CD4-positive, alpha-beta T cell treated with Interleukin-4 for 4 hours (primary cell): ENCODE measurements at places on chromosomes 11 and 22.

DNA sequence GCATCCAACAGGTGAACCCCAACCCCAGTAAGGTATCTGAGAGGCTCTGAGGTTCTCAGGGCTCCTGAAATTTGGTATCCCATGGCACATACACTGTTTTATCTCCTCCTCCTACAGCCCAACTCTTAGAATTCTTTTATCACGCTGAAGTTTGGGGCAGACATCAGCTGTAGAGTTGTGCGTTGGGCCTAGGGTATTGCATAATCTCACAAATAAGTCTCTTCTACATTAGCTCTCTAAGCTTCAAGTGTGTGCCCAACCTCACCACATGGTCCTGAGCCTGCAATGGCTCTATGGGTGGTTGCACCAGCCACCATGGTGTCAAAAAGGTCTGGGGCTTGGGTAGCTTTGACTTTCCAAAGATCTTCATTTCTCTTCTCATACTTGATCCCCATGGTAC is 603.0 kb downstream of the BUD13 start:
- DNase-seq, result no peak

GRCh38 chr11:84413549-84413948 is 1127.4 kb upstream of the CCDC90B start:
- DNase-seq, result no peak

DNA sequence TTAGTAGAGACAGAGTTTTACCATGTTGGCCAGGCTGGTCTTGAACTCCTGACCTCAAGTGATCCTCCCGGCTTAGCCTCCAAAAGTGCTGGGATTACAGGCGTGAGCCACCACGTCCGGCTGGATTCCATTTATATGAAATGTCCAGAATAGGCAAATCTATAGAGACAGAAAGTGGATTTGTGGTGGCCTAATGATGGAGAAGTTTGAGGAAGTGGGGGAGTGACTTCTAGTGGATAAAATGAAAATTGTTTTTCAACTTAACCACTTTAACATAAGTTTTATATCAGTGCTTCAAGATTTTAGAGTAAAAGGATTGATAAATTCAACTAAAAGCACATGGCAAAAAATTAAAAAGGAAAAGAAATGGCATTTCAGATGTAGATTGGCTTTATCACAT is 66.2 kb downstream of the HIPK3 start:
- no peak for DNase-seq

- DNase-seq, result no peak
These were observed 64.7 kb upstream of the CTSC start for GRCh38 chr11:88402192-88402715.

GRCh38 chr22:30204742-30205111 is 41.8 kb downstream of the LIF start:
- no peak for DNase-seq

DNA sequence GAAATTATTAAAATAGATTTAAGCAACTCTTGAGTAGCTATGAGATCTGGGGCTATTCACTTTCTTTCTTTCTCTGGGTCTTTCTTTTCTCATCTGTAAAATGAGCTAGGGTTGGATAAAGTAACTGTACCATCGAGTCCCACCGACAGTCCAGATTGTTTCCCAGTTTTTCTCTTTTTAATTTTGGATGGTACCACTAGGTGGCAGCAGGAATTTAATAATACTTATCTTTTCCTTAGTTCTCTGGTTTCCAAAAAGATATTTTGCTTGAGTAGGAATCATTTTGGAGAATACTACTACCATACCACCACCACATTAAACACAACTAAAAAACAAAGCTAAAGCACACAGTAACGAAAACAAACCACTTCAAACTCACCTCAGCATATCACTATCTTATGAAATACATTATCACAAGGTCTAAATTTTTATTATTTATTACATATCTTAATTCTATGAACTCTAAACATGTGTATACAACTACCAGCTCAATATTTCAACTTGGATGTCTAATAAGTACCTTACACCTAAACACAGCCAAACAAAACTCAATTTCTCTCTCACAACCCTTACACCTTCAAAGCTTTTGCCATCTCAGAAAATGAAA is 584.0 kb downstream of the KCNA4 start:
- no peak for DNase-seq

GRCh38 chr11:13364388-13364787 is 86.8 kb downstream of the BMAL1 start:
- DNase-seq, result no peak

- DNase-seq, result no peak
These were observed 239.6 kb downstream of the LARGE1 start for GRCh38 chr22:33680632-33681031.

DNA sequence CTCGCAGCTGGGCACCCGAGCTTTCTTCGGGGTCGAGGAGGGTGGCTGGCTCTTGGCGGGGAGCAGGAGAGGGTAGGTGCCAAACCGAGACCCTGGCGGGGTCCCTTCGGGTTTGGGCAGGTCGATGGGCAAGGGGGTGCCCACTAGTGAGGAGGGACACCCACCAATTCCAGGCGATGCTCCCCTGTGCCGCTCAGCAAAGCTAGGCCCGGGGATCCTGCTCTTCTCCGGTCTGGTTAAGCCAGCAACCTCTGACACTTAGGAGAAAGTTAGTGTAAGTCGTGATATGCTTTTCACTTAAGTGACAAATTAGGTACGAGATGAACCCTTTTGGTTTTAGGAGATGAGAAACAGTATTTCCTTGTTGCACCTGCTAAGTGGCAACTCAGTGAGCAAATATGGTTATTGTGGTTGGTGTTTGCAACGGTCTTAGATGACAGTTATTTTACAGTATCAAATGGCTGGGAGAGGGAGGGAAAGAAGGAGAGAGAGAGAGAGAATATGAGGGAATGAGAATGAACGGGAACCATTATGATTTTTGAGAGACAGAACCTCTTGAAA is 565 bp downstream of the NUCB2 start:
- peak; percentile 48 for DNase-seq

GRCh38 chr11:120561286-120561685 is 49.7 kb downstream of the GRIK4 start:
- no peak for DNase-seq

DNA sequence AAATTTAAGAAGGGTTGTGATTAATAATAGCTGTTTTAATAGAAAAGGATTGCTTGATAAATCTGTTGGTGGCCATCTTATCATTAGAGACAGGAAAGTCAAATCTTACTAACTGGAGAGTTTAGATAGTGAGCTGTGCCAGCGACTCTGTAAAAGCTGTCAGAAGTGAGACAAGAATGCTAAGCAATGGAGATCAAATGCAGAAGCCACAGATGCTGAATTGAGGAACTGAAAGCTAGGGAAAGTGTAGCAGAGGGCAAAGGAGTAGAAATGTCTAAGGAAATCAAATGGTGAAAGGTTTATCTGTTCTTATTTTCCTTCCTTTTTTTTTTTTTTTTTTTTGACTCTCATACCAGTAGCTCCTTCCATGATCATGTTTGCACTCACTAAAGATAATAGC is 13.7 kb downstream of the MS4A13 start:
- DNase-seq, result no peak

DNA sequence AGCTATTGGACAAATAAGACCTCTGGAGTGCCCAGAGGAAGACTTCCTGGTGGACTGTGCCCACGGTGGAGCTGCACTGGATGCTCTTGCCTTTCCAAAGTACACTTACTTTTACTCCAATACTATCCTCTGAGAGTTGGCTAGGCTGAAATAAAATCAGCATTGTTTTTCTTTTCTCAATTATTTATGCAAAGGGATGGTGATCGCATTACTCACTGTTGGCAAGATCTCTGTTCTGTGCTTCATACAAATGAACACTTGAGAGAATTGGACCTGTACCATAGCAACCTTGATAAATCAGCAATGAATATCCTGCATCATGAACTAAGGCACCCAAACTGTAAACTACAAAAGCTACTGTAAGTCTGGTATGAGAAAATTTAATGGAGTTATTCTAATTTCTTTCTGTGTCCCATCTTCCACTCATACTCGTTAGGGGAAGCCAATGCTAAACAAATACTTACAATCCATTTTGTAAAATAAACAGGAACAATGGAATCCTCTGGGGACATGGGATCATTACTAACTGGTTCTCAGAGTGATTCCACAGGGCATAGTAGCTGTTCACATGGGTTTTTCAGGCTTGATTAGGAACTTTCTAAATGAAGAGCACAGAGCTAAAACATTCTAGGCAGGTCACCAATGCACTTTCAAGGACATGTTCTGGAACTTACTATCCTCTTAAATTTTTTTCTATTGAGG is 26.3 kb downstream of the NLRP14 start:
- no peak for DNase-seq

GRCh38 chr11:57222239-57222638 is 14.8 kb downstream of the APLNR start:
- no peak for DNase-seq

DNA sequence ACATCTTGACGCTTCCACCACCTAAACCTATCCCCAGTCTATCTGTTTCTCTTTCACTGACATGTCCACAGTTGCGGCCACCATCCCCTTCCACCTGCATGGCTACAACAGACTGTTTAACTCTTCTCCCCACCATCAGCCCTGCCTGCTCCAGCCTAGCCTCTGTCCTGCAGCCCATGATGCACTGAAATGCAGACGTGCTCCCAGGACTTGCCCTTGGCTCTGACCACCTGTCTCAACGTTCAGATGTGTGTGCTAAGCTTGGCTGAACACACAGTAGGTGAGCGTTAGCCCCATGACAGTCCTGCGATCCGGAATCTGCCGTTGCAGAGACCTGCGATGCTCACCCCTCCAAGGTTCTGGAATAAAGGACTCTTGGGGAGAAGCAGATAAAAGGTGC is 22.7 kb downstream of the CBX7 start:
- DNase-seq, result no peak

GRCh38 chr11:63212742-63213141 is 30.7 kb downstream of the SLC22A25 start:
- DNase-seq, result peak; percentile 42
